ENCODE measurements at places on chromosomes 6 and 20.

DNA sequence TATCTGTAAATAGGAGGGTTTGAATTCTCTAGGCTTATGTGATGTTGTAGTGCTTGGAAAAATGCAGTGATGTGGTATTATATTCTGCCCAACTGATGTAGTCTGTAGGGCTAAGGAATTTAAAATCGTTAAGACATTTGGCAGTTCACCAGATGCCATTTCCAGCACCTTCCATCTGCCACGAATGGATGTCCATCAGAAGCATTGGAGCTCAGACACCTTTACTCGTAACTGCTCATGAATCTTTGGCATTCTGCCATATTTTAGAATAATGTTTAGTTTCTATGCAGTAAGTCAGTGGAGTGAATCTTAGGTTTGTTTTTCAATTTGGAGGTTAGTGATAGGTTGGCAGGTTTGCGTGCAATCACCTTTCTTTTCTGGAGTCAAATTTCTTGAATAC lies 2.4 kb upstream of the SYTL3 start:
- DNase-seq, result no peak

DNA sequence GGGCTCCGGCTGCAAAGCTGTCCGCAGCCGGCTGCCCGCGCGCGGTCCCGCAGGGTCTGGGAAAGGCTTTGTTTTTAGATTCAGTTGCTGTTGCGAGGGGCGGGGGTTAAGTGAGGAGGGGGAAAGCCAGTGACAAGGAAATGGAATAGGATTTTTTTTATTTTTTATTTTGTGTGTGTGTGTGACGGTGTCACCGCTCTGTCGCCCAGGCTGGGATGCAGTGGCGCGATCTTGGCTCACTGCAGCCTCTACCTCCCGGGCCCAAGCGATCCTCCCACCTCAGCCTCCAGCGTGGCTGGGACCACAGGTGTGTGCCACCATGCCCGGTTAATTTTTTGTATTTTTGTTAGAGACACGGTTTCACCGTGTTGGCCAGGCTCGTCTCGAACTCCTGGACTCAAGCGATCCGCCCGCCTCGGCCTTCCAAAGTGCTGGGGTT lies 615 bp upstream of the UBE2J1 start:
- no peak for DNase-seq

- no peak for DNase-seq
Observed at GRCh38 chr6:110468731-110469130, 7.7 kb downstream of the SLC22A16 start.

DNA sequence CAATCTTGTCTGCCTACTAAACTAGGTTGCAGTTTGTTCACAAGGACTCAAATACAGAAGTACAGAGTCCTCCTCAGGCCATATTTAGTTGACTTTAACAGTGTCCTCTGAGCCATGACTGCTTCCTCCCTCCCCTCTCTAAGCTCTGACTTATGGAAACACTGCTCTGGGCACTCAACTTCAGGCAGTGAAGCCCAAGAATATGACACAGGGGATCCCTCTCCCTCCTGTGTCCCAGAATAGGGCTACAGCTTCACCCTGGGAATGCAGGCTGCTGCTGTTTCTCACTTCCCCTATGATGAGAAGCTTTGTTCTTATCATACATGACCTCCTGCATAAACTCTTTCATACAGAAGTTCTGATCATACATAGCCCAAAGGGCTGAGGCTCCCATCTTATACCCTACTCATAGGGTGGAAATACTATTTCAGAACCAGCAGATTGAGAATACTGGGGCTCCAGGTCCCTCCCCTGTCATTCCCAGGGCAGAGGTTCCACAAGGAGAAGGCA lies 97.3 kb upstream of the UST start:
- no peak for DNase-seq

- peak; percentile 40 for DNase-seq
Observed at GRCh38 chr20:59159493-59160376, 3.9 kb upstream of the ZNF831 start.

DNA sequence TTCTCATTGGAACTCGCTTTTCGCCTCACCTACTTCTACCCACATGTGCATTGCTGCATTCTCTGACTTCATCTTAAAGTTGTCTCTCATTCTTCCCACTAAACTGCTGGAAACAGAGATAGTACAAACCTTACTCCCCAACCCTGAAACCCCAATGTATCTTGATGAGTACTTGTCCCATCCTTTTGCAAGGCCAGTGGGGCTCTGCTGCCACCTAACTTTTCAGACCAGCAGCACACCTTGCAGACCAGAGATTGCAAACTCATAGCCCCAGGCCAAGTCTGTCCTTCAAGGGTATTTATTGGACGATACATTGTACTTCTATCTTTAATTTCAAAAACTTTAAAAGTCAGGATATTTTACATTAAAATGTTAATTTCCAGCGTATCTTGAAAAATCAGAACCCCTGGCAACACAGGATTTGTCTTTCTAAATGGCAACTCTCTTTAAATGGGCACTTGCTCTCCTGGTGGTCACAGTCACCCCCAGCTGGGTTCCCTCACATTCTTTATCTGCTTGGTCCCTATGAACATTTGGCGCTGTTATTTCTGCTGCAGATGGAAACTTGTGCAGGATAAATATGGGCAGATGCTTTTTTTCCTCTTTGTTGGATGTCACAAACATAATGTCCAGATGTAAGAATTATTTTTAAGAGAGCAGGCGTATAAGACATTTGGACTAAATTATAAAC lies 83.9 kb downstream of the SOD2 start:
- DNase-seq, result no peak

GRCh38 chr6:109093732-109094415 lies 772 bp downstream of the SESN1 start:
- DNase-seq, result no peak

DNA sequence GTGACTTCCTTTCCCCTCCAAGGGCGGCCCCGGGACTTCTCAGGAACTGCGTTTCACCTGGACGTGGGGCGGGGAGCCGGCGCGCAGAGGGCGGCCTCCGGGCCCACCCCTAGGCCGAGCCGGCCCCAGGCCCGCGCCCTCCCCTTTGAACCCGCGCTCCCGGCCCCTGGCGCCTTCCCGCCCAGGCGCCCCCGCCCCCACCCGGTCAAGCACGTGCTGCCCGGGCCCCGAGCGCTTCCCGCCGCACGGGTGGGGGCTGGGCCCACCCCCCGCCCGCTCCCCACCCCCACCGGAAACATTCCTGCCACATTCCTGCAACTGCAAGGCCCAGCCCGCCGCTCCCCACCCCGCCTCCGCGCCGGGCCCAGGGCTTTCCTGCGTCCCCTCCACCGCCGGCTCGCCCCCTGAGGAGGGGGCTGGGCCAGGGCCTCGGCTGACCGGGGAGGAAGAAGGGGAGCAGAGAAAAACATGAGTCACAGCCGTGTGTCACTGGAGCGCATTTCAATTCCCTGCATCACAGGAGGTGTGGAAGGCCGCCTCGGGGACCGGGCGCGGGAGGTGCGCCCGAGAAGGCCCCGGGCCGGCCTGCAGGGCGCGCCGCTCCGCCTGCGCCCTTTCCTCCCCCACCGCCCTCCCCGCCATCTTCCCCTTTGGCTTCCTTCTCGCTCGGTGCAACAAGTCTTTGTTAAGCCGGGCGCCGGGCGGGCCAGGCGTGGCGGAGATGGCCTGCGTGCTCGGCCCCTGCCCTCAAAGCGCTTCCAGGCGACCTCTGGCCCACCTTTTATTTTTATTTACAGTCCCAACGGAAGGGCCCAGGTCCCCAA lies 1.2 kb upstream of the HMGA1 start:
- DNase-seq, result peak; percentile 45

DNA sequence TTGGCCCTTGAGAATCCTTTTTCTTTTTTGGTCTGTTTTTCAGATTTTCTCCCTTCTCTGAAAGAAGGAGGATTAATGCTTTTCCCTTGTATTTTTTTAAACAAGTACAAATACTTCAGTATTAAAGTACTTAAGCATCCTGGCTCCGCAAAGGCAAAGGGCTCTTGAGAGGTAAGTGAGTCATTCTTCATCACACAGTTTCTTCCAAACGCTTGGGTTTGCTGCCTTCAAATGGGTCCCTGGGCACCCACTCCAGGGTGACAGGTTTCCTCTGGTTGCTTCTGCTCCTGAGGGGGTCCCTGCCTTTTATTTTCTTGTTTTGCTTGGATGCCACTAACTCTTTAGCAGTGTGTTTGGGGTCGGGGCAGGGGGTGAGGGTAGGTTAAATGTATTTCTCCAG lies 437.1 kb downstream of the PTPRT start:
- no peak for DNase-seq

GRCh38 chr6:56416247-56416646 lies 168.9 kb upstream of the COL21A1 start:
- no peak for DNase-seq

GRCh38 chr6:142444881-142445301 lies 143.1 kb downstream of the ADGRG6 start:
- no peak for DNase-seq

DNA sequence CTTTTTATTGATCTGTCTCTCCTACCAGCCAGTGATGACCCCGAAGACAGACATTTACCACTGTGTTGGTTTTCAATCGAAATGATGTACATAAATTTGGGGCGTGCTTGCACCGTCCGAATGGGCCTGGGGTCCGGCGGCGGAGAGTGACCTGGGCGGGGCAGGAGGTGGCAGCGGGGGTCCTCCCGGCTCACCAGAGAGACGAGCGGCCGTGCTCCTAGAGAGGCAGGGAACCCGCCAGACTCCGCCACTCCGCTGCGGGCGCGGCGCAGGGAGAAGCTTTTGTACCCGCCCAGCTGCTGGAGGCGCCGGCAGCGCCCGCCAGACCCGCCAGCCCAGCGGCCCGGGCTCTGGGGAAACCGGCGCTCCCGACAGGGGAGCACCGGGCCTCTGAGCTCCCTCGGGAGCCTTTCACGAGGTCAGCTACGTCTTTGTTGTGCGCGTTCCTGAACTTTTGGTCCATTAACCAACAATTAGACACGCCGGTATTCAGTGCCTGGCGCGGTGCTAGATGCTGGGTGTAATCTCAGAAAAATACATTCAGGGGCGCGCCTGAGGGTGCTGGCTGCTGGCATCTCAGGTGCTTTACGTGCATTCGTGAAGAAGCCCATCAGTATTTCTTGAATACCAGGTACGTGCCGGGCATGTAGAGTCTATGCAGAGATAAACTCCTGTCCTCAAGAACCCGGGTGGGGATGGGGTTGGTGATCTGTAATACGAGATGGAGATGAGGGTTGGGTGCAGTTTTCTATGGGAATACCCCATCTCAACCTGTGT lies at the start of gene PGBD1:
PGBD1 (plus strand) TSS at position 285 of the 777 bp plus-strand sequence. CDS start 2,242 bp downstream, outside the sequence.
- DNase-seq, result no peak

DNA sequence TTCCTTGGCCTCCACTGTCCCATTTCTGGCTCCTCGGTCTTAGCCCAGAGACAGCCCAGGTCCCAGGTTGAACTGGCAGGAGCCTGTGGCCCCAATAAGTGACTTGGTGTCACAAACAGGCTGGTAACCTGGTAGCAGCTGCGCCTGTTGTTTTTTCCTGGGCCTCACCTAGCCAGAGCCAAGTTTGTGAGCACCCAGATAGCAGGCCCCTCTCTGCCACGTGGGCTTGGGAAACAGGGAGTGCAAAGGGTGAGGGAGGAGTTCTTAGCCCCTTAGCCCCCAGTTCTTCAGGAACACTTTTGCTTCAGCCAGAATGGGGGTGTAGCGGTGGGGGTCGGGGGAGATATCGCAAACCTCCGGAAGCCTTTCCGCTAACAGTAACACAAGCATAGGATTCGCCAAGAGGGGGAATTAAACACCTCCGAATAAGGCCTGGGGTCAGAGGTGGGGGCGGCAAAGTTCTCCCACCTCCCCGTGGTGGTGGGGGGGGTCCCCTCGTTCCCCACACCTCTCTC lies 760 bp downstream of the C6orf132 start:
- no peak for DNase-seq

DNA sequence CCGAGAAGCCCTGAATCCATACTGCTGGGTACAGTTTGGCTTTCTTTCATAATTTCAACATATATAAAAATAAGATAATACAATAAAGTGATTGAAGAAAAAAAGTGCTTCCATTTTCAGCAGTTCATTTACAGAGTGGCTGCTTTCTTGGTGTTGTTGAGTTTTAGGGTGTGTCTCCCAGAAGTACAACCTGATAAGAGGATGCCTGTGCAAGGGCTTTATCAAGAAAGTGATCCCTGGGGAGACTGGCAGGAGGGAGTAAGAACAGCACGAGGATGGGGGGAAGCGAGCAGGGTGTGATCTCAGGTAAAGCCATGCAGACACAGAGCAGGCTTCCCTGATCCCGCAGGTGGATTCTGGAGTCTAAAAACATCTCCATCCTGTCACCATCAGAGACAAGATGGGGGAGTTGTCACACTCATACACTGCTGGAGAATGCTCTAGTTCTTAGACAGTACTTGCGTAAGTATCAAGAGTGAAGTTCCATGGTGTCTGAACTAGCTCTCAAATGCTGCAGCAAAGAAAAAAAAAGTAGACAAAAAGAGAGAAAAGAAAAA lies 395.9 kb downstream of the CDH26 start:
- no peak for DNase-seq

DNA sequence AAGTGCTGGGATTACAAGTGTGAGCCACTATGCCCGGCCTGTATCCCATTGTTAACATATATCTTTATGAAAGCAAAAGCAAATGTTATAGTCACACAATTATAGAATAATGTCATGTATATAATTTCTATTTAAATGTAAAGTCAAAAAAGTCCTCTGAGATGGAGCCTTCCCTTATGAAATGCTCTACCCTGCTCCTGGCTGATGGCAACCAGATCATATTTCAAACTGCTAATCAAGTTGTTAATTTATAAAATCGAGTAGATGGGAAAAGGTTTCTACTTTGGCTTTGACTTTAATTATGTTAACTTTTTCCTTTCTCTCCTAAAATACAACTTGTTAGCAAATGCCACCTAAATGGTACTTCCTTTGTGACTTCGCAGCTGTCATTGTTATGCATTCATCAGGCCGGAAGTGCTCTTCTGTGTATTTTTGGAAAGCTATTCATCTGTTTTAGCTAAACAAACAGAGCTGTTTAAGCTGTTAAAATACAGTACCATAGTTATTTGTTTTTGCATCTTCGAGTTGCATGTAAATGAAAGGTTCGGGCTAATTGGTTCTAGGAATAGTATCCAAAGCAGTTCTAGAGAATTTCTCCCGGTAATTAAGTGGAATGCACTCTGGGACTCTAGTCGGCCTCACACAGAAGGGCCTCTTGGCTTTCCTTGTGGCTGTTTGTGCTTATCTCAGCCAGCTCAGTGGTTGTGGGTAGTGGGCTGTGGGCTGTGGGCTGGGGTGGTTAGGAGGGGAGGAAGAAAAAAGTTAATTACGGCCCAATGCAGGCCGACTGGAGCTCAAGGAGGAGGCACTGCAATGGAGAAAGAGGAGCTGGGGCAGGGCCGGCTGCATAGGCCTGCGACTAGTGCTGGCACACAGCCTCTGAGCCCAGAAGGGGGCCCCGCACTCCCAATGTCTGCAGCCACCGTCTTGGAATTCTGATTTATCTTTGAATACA lies 34.8 kb downstream of the SLC35D3 start:
- DNase-seq, result no peak
